Stimulated activated CD8-positive, alpha-beta memory T cell treated with anti-CD3 and anti-CD28 coated beads, Interleukin-7, amount 100 ng/mL, for 4 hours (primary cell): ENCODE measurements at places on chromosomes 7 and 10.

GRCh38 chr7:141003172-141004065 lies 11.3 kb downstream of the MRPS33 start:
- no peak for DNase-seq

DNA sequence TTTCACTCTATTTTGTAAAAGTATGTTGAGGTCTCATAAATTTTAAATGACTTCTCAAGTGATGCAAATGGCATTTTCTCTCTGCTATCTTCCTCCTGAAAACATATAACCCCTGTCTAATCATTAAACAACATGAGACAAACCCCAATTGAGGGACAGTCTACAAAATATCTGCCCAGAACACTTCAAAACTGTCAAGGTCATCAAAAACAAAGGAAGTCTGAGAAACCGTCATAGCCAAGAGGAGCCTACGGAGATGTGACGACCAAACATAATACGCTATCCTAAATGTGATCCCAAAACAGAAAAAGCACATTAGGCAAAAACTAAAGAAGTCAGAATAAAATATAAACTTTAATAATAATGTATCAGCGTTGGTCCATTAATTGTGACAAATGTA lies 282.3 kb upstream of the SEMA3C start:
- no peak for DNase-seq

DNA sequence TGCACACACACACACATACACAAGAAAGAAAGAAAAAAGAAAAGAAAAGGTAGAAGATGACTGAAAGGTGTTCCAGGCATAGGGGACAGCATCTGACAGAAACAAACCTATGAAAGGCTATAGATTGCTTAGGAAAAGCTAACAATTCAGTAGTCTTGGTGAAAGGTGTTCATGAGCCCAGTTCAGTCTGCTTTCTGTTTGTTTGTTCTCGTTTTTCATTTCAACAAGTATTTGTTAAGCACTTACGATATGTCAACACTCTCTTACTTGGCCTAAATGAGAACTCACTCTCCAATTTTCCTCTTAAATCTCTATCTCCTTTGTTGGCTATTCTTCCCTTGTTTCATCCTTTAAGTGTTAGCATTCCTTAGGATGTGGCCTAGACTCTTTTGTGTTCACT lies 133.2 kb downstream of the GRM8 start:
- no peak for DNase-seq

DNA sequence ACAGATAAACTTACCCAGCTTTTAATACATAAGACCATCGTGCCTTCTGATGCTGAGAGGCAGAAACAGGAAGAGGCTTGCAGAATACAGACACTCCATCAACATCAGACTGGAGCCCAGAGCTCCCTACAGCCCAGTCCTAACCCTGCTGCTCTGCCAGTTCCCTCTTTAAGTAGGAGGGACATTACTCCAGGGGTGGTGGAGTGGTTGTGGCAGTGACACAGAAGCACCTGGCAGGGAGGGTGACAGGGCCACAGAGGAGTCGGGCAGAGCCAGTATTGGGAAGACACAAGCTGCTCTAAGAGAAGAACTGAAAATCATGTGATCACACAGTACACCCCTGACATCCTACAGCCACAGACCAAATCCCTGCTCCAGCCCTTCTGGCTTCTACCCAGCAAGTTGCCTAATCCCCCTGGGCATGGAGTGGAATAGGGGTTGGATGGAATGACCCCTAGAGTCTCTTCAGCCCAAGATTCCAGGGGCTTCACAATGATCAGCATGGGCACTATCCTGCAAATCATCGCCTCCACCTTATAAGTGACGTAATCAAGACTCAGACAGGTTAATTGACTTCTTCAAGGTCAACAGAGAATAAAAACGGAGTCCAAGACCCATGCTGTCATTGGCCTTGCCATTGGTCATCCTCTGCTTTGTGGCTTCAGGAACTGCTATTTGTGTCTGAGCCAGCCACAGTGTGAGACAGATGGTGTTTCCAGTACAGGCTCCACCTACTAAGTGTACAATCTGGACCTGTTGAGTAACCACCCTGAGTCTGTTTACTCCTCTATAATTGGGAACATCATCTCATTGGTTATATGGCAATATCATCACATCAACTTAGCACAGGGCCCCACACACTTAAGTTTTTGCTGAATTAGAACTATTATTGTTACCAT lies 61.1 kb upstream of the ZMIZ1 start:
- no peak for DNase-seq

- DNase-seq: no peak
Observed at GRCh38 chr10:36202881-36203280, 560.8 kb upstream of the FZD8 start.

- no peak for DNase-seq
Observed at GRCh38 chr10:113216102-113216501, 266.1 kb downstream of the TCF7L2 start.

DNA sequence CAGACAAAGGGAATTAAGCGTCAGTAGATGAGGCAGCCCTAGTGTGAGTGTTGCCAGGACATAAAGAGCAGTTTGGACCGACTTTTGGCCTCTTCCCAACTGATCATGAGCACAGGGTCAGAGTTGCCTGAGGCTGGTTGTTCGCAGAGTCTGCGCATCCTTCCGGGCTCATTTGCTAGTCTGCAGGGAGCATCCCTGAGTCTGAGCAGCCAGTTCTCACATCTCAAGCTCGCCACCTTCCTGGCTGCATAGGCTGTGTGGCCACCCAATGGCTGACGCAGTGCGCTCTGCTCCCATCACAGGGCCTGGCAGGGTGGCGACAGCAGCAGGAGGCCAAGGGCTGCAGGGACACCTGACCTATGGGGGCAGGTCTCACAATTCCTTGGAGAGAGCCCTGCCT lies 5.0 kb downstream of the GAD2 start:
- no peak for DNase-seq

DNA sequence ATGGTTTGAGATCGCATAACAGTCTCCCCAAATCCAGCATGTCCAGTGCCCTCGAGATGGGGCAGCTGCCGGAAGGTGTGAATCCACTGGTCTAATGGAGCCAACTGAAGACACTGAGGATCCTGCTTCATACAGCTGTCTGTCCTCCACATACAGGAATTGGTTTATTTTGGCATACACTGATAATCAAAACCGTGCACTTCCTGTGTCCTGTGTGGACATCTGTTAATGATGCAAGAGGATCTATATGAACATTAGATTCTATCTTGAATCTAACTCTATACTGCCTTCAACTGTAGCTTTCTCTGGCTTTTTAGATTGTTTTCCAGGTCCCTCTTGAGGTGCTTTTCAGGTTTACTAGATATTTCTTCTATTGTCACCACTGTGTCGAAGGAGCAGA lies 3.0 kb upstream of the JAZF1 start:
- no peak for DNase-seq

DNA sequence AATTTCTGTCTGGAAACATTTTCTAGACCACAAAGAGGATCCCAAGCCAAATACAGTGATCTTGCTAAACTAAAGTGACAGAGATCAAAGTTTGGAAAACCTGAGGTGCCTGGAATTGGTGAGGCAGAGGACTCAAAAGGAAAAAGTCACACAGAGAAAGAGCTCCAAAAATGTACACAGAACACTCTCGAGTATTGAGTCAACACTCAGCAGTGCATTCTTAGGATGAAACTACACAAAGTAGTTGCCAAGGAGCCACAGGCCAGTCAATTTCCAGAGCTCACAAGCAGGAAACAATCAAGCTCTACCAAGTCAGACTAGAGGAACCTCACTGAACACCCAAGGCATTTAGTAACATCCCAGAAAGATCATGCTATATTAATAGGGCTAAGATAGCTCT lies 61.3 kb downstream of the MICU1 start:
- DNase-seq: no peak

GRCh38 chr10:88227342-88228018 lies 355.6 kb downstream of the RNLS start:
- DNase-seq: no peak

DNA sequence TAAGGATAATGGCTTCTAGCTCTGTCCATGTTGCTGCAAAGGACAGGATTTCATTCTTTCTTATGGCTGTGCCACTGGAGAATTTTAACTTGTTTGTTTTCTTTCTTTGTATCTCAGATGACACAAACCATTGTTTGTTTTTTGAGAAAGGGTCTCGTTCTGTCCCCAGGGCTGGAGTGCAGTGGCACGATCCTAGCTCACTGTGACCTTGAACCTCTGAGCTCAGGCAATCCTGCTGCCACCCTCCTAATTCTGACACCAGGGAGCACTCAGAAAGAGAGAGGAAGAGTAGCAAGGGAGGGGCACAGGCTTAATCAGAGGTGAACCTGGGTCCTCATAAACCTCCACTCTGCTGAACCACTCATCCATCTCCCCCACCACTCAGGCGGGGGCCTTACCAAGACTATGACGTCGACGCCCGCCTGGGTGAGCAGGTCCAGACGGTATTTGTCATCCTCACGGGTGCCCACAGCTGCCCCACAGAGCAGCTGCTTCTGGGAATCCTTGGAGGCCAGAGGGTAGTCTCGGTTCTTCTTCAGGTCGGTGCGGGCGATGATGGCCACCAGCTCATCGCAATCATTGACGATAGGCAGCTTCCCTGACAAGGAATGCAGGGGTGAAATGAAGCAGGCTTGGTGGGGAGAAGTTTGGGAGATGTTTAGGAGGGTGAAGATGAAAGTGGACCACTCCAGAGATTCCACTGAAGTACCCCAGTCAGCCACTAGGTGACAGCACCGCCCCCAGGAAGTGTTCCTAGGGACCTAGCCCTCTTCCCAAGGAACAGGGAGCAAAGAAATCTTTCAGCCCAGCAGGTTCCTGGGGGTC lies 11.6 kb downstream of the IMPDH1 start:
- DNase-seq: no peak

GRCh38 chr10:4981722-4982471 lies 18.7 kb downstream of the AKR1C1 start:
- DNase-seq: no peak

- no peak for DNase-seq
Observed at GRCh38 chr7:7100432-7100849, 81.9 kb upstream of the C1GALT1 start.

GRCh38 chr7:138746073-138746472 lies 44.9 kb upstream of the SVOPL start:
- DNase-seq: no peak

DNA sequence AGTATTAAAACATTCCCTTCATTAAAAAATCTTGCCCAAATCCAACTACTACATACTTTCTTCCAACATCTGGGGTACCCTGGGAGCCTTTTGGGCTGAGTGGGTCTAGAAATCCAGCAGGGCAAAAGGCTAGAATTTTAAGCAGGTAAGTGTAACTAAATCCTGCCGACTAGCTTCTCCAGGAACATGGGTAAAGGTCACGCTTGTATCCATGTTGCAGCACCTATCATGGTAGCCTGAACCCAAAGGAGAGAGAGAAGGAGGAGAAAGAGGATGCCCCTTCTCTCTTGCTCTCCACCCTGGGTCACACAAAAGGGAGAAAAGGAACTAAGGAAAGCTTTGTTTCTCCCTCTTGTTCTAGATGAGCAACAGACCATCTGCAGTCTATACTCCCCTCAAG lies 53.3 kb downstream of the ZNF680 start:
- no peak for DNase-seq

GRCh38 chr7:94042381-94042780 lies 38.2 kb upstream of the BET1 start:
- no peak for DNase-seq
